ENCODE measurements at places on chromosomes 4 and X. TPM values are rescaled to one million over a fixed set of nuclear protein-coding genes. Genes with fewer than 3 reads are reported as not detected.

The ARX gene
- polyA plus RNA-seq = not detected

DNA sequence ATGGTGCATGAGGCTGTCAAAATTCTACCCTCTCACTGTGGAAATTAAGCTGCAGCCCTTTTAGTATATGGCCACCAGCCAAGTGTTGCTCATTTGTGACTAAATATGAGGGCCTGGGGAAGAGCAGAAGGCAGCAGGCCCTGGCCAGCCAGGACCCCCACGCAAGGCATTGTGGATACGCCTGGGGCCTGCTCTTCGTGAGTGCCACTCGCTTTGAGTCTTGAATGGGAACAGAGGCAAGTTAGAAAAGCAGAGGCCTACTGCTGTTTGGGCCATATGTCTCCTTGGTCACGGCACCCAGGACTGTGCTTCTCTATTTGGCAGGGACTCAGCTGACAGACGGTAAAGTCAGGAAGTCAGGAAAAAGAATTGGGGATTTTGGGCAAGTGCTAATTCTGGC lies 10.9 kb downstream of the RTL5 start:
- no peak for DNase-seq

DNA sequence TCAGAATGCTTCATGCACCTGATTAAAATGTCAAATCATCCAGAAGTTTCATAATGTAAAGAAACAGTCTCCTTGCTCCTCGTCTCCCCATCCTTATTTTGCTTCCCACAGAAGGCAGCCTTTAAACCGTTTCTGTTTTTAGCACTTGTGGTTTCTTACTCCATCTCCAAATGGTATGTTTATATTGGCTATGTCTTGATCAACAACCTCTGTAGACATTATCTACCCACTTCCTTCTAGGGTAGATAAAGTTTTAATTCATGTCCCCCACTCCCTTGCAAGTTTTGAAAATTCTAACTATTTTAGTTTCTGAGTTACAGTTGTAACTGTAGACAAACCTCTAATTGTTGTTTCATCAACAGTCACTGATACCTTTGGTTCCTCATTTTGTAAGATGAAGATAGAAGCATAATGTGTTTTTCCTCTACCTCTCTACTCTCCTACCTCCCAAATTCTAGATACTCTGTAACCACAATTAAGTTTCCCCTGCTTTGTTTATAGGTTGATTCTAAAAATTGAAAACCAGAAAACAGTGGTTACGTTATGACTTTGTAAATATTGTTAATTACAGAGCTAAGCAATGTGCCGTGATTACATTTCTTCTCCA lies 291.7 kb upstream of the GATB start:
- peak; percentile 23 for DNase-seq

- peak; percentile 76 for DNase-seq
Observed at GRCh38 chrX:2391869-2392606, 108.7 kb downstream of the DHRSX start.

DNA sequence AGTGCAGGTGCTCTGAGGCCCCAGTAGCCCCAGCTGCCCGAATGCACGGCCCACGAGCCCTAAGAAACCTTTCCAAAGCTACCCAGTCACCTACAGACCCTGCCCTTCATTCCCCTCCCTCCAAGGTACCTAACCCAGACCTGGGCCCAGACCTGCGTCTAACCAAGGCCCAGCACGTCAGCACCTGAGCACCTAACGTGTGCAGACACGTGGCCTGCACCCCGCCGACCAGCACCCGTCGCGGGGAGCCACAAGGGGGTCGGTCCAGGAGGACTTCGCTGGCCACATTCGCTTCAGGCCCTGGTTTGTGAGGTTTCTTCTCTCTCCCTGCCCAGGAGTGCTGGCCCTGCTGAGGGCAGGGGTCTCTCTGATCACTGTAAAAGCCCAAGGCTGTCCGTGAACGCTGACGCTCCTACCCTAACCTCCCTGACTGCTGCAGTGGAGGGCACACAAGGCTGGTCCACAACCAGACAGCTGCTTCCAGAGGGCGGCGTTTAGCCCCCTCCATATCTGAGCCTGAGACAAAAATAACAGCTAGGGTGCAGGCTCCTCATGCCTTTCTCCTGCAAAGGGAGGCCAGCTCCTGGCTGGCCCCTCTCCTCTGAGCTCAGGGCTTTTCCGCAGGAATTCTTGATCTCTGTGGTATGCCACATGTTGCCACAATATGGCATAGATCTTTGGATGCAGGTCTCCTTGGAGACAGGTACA lies 31.8 kb downstream of the WDR1 start:
- no peak for DNase-seq

- DNase-seq = no peak
Observed at GRCh38 chr4:4880492-4880891, 21.0 kb downstream of the MSX1 start.

DNA sequence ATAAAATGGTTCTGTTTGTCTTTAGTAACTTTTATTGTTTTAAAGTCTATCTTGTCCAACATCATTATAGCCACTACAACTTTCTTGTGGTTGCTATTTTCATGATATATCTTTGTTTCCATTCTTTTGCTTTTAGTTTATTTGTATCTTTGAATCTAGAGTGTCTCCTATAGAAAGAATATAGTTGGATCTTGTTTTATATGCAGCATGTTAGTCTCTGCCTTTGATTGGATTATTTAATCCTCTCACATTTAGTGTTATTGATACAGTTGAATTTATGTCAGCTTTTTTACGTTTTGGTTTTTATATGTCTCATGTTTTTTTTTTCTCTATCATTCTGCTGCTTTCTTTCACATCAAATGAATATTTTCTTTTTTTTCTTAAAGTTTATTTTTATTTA lies 98.1 kb downstream of the VSIG4 start:
- DNase-seq = no peak

All from fibroblast of lung (primary cell).